ENCODE measurements at places on chromosomes 16 and 17.
A peak's percentile ranks its signal among the peaks of the same experiment; 100 is the strongest.

DNA sequence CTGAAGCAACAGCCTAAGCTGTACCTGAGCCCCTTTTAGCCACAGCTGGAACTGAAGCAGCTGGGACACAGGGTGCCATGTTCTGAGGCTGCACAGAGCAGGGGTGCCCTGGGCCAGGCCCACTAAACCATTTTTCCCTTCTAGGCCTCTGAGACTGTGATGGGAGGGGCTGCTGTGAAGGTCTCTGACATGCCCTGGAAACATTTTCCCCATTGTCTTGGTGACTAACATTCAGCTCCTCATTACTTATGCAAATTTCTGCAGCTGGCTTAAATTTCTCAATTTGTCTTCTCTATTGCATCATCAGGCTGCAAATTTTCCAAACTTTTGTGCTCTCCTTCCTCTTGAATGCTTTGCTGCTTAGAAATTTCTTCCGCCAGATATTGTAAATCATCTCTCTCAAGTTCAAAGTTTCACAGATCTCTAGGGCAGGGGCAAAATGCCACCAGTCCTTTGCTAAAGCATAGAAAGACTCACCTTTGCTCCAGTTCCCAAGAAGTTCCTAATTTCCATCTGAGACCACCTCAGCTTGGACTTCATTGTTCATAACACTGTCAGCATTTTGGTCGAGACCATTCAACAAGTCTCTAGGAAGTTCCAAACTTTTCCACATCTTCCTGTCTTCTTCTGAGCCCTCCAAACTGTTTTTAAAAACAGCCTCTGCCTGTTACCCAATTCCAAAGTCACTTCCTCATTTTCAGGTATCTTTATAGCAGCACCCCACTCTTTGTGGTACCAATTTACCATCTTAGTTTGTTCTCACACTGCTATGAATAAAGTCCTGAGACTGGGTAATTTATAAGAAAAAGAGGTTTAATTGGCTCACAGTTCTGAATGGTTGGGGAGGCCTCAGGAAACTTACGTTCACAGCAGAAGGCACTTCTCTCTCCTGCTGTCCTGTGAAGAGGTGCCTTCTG lies 49.8 kb downstream of the TMEM100 start:
- DNase-seq = no peak

DNA sequence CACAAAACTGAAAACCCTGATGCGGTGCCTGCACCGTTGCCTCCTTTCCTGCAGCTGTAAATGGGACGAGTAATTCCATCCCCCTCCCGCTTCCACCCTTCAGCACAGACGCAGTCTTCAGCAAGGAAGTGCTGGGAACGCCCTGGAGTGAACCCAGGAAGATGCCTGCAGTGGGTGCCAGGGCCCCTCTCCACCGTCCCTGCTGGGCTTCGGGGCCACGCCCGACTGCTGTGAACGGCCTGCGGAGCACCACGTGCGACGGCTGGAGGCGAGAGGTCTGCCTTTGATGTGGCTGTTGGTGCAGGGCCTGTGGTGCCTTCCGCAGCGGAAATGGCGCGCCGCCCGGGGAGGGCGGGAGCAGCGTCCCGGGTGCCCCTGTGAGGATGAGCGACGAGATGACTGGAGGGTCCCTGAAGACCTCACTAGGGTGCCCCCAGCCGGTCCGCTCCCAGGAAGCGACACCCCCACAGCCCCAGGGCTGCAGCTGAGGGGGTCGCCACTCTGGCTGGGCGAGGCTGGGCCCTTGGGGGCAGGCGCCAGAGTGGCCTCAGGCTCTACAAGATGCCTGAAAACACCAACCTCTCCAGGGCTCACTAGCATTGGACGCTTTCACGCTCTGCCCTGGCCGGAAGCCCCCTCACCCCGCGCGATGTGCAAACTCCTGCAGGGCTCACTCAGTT lies 749 bp upstream of the MC1R start:
- DNase-seq = peak; percentile 92

DNA sequence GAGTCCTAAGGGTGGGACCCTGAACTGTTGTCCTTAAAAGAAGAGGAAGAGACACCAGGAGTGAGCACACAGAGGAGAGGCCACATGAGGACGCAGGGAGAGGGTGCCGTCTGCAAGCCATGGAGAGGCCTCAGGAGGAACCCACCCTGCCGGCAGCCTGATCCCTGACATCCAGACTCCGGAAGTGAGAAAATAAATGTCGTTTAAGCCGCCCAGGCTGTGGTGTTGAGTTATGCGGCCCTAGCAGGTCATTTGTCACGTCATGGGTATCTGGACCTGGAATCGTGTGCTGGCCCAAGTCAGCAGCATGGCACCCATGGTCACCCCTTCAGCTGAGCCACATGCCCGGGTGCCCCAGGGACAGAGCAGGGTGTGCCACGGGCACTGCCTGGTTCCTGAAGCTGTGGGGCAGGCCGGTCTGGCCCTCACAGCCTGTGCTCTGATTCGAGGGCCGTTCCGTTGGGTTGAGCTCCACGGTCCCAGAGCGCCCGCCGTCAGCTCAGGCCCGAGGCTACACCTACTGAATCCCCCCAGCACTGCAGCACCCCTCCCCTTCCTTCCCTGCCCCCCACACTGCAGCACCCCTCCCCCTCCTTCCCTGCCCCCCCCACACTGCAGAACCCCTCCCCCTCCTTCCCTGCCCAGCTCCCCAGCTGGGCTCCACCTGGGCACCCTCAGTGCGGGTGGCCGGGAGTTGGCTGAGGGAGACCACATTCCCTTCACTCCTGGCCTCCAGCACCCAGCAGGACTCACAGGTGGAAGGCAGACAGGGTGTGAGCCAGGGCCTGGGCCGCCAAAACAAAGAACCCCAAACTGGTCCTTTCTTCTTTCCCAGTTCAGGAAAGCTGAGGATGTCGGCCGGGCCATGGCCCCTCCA lies 2.7 kb upstream of the CCDC57 start:
- DNase-seq = no peak

DNA sequence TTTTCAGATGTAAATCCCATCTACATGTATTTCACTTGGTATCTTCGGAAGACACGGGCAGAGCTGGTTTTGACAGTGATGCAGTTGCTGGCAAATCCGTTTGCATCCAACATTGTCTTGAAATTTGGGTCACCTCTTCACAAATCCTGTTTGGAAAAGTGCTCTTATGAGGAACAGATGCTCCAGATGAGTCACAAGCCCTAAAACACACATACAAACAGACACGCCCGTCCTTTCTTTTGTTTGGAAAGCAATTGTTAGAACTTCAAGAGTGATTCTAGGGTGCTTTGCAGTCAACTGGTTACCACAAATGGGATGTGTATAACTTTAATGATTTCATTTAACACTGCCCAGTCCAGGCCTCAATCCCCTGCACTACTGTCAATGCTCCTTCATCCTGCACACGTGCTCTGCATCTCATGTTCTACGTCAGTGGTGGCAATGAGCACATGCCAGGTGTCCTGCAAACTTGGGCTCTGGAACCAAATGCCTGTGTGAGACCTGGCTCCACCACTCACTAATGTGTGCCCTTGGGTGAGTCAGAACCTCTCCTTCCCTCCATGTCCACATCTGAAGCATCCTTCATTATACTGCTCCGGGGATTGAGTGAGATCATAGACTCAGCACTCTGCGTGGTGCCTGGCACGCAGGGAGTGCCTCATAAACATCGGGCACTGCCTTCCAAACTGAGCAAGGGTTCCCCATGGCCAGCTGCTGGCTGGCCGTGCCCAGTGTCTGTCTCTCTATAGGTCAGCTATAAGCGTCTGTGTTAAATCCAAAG lies 19.3 kb upstream of the FOXF1 start:
- DNase-seq = no peak

DNA sequence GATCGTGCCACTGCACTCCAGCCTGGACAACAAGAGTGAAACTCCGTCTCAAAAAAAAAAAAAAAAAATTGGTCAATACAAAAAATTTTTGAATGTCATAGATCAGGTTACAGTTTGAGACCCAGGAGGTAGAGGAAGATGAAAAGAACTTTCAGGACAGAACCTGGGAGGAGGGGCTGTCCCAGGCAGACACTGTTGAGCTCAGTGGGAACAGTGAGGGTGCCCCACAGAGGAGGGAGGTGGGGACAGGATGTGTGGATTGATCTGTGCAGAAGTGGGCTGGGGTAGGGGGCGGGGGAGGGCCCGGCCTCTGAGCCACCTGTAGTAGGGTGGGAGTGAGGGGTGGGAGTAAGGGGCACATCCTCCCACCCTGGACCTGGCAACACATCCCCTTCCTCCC lies 58.3 kb downstream of the PRMT7 start:
- no peak for DNase-seq

DNA sequence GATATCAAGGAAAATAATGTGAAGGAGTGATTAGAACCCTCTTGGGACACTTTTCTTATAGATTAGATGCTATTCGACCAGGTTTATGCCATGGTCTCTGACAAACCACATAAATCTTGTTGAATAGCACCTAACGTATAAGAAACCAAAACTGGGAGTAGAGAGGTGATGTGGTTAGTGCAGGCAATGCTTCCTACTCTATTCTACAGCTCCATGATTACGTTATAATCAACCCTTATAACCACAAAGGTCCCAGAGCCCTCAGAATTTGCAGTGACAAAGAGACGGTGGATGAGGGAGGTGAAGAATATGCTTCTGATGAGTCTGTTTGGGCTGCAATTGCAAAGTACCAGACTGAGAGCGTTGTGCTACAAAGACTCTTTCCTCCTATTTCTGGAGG lies 78.4 kb downstream of the ARHGAP44 start:
- no peak for DNase-seq

DNA sequence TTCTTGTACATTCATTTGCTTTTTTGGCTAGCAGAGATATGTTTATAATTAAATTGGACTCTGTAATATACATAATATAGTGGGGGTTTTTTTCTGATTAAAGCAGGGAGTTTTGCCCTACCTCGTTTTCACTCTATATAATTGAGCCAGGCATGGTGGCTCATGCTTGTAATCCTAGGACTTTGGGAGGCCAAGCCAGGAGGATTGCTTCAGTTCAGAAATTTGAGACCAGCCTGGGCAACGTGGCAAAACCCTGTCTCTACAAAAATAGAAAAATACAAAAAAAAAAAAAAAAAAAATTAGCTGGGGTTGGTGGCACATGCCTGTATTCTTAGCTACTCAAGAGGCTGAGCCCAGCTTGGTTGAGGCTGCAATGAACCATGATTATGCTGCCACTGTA lies 42.2 kb downstream of the PAFAH1B1 start:
- DNase-seq = no peak

GRCh38 chr16:27448532-27449433 lies 46.8 kb downstream of the IL21R start:
- no peak for DNase-seq

DNA sequence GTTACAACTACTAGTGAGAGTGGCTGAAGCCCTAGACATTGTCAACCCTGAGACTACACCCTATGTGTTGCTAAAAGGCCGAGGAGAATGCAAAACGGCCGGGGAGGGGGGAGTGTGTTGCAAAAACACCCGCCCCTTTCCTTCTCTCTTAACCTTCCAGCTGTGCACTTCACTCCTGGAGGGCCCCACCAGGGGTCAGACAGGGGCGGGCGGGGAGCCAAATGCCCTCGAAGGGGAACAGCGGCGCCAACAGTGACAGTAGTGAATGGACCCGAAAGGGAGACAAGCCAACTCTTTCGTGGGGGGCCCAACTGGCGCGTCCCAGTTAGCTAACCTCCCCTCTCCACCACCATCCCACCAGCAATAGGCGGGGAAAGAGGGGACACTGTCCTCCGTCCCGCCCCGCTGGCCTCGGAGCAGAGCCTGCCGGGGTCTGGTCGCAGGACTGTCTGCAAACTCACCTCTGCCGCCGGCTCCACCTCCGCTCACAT lies 352 bp downstream of the MARF1 start:
- no peak for DNase-seq

DNA sequence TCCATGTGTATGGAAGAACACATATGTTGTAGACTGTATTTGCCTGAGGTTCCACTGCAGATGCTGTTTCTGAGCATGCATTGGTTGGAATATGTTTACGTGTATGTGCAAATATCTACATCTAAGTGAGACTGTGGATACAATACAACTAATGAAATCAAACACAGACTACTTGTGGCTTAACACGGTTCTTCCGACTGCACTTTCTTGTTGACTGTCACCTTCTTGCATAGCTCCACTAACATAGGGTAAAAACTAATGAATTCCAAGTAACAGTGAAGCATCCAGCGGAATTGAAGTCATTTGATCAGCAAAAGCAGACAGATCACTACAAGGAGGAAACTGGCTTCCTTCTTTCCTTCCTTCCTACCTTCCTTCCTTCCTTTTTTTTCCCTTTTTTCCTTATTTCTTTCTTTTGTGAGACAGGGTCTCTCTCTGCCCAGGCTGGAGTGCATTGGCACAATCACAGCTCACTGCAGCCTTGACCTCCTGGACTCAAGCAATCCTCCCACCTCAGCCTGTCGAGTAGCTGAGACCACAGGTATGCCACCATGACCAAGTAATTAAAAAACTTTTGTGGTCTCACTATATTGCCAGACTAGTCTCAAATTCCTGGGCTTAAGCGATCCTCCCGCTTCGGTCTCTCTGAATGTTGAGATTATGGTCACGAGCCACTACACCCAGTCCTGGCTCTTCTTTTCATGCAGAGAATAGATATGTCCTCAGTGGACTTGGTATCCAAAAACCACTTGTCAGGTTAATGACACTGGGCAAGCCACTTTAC lies 22.0 kb upstream of the CCL1 start:
- no peak for DNase-seq

- DNase-seq = no peak
Measured at GRCh38 chr16:64926476-64926875, 195.4 kb downstream of the CDH11 start.

GRCh38 chr17:8744086-8744785 lies 400 bp downstream of the CCDC42 start:
- no peak for DNase-seq

GRCh38 chr17:53336281-53336680 lies 486.4 kb upstream of the KIF2B start:
- no peak for DNase-seq

DNA sequence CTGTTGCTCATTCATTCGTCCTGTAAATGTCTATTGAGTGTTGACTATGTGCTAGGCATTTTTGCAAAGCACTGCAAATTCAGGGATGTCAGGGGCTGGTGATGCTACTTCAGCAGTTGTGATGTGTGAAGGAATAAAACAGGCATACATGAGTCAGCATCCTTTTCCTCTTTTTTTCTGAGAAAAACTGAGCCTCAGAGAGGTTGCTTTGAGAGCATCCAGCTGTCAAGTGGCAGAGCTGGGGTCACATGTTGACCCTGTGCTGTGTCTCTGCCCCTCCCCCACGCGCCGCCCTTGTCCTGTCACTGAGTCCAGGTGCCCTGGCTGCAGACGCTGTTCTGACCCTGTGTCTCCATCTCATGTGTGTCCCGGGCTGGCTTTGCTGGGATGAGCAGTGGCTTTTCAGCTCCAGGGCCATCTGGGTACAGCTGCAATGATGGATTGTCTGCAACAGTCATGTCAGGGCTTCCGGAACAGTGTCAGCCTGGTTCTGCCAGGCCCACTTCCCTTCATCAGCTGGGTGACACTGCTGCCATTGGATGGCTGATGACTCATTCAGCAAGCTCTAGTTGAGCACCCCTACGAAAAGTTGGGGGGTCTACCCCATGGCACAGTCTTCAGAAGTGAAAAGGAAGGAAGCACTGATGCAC lies 14.9 kb downstream of the SEC14L5 start:
- no peak for DNase-seq

GRCh38 chr17:78226759-78227454 lies 4.5 kb upstream of the TMEM235 start:
- no peak for DNase-seq
